ENCODE measurements at places on chromosomes 6 and 20.

DNA sequence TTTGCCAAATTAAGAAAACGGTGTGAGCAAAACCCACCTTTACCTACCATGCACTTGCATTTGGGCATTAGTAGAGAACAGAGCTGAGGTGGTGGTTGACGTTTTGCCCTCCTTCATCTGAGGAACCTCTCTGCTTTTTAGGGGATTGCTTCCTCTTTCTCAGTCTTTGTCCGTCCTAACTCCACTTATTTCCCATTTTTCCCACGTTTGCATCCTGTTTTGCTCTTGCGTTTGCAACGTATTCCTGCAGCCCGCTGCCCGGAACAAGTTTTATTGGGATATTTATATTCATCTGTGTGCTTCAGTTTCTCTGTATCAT is 374 bp upstream of the SERINC1 start:
- DNase-seq: no peak

GRCh38 chr6:85329196-85329595 is 120.7 kb upstream of the NT5E start:
- DNase-seq: no peak

DNA sequence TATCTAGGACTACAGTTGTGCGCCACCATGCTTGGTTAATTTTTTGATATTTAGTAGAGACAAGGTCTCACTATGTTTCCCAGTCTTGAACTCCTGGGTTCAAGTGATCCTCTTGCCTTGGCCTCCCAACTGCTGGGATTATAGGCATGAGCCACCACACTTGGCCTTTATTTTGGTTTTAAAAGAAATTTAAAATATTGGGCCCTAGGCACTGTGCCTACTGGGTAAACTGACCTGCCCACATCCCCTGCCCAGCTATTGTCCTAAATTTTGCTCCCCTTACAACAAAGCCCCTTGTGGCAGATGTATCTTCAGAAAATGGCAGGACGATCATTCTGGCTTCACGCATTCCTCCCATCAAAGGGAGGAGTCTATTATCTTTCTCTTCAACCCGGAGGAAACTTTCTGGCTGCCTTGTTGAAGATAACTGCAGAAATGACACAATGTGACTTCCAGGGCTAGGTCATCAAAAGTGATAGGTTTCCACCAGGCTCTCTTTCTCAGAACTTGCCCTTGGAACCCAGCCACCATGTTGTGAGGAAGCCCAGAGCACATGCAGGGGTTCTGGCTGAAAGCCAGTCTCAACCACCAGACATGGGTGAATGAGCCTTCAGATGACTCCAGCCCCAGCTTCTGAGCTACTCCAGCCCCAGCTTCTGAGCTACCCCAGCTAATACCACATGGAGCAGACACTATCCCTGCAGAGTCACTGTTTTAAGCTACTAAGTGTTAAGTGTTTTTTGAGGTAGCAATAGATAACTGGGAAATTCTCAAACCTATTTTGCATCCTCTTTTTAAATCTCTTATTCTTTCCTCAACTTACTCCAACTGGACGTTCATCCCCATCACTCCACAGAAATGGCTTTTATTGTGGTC is 4.6 kb upstream of the GUCA1B start:
- DNase-seq: no peak

- DNase-seq: peak; percentile 26
Measured at GRCh38 chr20:32037929-32038328, 14.1 kb upstream of the HCK start.

DNA sequence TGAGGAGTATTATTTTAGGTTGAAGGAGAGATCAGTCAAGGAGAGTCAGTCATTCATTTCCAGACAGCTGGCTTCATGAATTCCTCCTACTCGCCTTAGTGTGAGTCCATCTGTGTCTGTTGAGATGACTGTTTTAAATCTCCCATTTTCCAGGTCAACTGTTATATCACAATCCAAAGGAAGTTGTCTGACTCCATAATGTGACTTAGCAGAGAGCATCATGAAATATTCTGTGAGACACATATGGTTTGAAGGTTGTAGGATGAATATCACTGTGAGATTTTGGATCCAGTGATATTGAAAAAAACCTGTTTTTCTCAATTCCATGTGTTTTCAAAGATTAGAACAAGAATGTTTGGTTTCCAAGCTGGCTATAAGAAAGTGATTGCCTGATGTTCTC is 530.2 kb upstream of the MAN1A1 start:
- DNase-seq: no peak

GRCh38 chr6:129206821-129207220 is 323.9 kb downstream of the LAMA2 start:
- no peak for DNase-seq

Measured in fibroblast of skin of left biceps (primary cell).